ENCODE measurements at places on chromosomes 12 and 14.

- DNase-seq: no peak
Observed at GRCh38 chr12:57759360-57759980, 4.6 kb downstream of the MARCHF9 start.

DNA sequence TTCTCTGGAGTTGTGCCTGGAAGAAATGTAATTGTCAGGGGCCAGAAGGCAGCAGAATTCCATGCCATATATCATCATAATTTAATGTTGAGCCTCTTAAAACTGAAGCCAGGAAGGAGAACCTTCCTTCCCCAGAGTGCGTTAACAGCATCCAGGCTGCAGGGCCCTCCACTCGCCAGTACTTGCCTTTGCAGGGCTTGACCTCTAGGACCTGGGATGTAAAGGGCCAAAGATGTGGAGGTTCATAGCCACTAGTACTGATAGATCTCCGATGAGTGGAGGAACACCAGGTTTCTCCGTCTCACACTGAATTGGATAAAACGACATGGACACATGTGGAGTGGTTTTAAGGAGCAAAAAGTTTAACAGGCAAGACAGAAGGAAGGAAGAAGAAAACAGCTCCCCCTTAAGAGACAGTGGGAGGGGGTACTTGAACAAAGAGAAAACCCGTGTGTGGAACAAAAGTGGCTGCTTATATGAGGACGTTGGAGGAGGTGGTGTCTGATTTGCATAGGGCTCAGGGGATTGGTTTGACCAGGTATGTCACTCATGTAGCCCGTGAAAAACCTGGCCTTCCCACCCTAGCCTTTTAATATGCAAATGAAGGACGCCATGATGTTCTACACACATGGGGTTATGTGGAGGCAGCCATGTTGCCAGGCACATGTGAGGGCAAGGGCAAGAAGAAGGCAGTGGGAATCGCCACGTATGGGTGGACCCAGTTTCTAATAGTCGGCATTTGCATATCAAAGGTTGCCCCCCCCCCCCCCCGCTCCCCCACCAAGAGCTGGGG, 38.8 kb upstream of the WSCD2 start:
- DNase-seq: no peak

DNA sequence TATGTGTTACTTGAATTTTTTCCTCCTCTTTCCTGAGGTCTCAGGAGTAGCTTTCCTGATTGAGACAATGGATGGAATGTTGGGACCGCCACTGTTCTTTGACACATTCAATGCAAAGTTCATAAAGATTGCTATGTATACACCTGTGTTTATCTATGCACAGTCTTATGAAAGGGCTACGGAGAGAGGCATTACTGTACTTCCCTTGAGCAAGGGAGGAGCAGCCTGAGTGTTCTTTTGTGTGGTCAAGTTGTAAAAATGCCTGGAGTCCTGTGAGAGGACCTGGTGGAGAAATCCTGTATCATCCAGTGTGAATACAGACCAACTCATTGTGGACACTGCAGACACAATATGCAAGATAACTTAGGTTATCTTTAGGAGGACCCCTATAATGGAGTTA, 1.2 kb downstream of the SRGAP1 start:
- no peak for DNase-seq

- no peak for DNase-seq
Observed at GRCh38 chr14:77100961-77101360, 2.9 kb downstream of the CIPC start.

GRCh38 chr12:27271206-27271605, 27.1 kb downstream of the STK38L start:
- DNase-seq: no peak

GRCh38 chr12:10031771-10032175, 1.3 kb downstream of the CLEC9A start:
- DNase-seq: no peak
